Activated naive CD4-positive, alpha-beta T cell treated with anti-CD3 and anti-CD28 coated beads for 36 hours (primary cell): ENCODE measurements at places on chromosomes 2 and 18. TPM values are rescaled to one million over a fixed set of nuclear protein-coding genes. Genes with fewer than 3 reads are reported as not detected.

The PDE1A gene
- total RNA-seq, result not detected

The SKA1 gene
- total RNA-seq, result 36.1 TPM

The FER1L5 gene
- not detected for total RNA-seq

The CENPO gene
- total RNA-seq, result 38.5 TPM

The SLC9A4 gene
- 0.07 TPM for total RNA-seq

The LRRTM4 gene
- not detected for total RNA-seq

The CARF gene
- 4.0 TPM for total RNA-seq

The ZBTB7C gene
- total RNA-seq, result not detected

The AKAIN1 gene
- not detected for total RNA-seq

The MYCN gene
- total RNA-seq, result not detected

The DSG1 gene
- total RNA-seq, result not detected

The VWC2L gene
- not detected for total RNA-seq

The MSGN1 gene
- total RNA-seq, result not detected

The IL1F10 gene
- not detected for total RNA-seq

The IL1R1 gene
- total RNA-seq, result 6.7 TPM

The RGPD4 gene
- total RNA-seq, result 0.07 TPM

The GCG gene
- not detected for total RNA-seq

The LRP1B gene
- not detected for total RNA-seq

The ALLC gene
- not detected for total RNA-seq

The RGPD3 gene
- total RNA-seq, result 0.20 TPM

The CLHC1 gene
- 3.1 TPM for total RNA-seq

The KYNU gene
- not detected for total RNA-seq
